ENCODE measurements at places on chromosomes 1 and 21. TPM values are rescaled to one million over a fixed set of nuclear protein-coding genes. Genes with fewer than 3 reads are reported as not detected.

Gene RPF1
- total RNA-seq = 41.4 TPM

Gene MX2
- total RNA-seq = 74.2 TPM

Gene CRNN
- not detected for total RNA-seq

Gene LAMTOR2
- total RNA-seq = 62.0 TPM

Gene TMEM54
- 2.3 TPM for total RNA-seq

Gene PAQR6
- total RNA-seq = 8.3 TPM

Gene TCP10L
- 0.95 TPM for total RNA-seq

Gene CFHR2
- not detected for total RNA-seq

Gene CFAP107
- total RNA-seq = not detected

Gene AK5
- total RNA-seq = 0.93 TPM

Gene NTNG1
- not detected for total RNA-seq

Gene CLEC20A
- not detected for total RNA-seq

Gene KIAA1614
- 0.37 TPM for total RNA-seq

Gene PCBP3
- 14.0 TPM for total RNA-seq

Gene PROX1
- not detected for total RNA-seq

All from T-helper 1 cell treated with Interleukin-12 subunit alpha and Interleukin-12 subunit beta and Interleukin-4 antibody, amounts not matched to agents 30 ng/mL and 1 ng/mL, for 36 hours (primary cell).